Astrocyte (in vitro differentiated cells and primary cell): ENCODE measurements at places on chromosomes 4 and X.
A peak's percentile ranks its signal among the peaks of the same experiment; 100 is the strongest.

GRCh38 chr4:1044469-1045192, 33.2 kb downstream of the FGFRL1 start:
- DNase-seq = no peak

- DNase-seq = no peak
Observed at GRCh38 chr4:100582146-100582545, 64.3 kb upstream of the EMCN start.

- no peak for DNase-seq
Observed at GRCh38 chr4:84028340-84028739, 470.8 kb downstream of the NKX6-1 start.

GRCh38 chrX:9148615-9149399, 114.9 kb upstream of the FAM9B start:
- DNase-seq = peak; percentile 59

GRCh38 chr4:159410076-159410777, 307.3 kb downstream of the RAPGEF2 start:
- DNase-seq = peak; percentile 73

GRCh38 chr4:158282252-158282651, 72.0 kb downstream of the TMEM144 start:
- no peak for DNase-seq

- DNase-seq = peak; percentile 97
Observed at GRCh38 chrX:2385224-2385623, 115.6 kb downstream of the DHRSX start.

DNA sequence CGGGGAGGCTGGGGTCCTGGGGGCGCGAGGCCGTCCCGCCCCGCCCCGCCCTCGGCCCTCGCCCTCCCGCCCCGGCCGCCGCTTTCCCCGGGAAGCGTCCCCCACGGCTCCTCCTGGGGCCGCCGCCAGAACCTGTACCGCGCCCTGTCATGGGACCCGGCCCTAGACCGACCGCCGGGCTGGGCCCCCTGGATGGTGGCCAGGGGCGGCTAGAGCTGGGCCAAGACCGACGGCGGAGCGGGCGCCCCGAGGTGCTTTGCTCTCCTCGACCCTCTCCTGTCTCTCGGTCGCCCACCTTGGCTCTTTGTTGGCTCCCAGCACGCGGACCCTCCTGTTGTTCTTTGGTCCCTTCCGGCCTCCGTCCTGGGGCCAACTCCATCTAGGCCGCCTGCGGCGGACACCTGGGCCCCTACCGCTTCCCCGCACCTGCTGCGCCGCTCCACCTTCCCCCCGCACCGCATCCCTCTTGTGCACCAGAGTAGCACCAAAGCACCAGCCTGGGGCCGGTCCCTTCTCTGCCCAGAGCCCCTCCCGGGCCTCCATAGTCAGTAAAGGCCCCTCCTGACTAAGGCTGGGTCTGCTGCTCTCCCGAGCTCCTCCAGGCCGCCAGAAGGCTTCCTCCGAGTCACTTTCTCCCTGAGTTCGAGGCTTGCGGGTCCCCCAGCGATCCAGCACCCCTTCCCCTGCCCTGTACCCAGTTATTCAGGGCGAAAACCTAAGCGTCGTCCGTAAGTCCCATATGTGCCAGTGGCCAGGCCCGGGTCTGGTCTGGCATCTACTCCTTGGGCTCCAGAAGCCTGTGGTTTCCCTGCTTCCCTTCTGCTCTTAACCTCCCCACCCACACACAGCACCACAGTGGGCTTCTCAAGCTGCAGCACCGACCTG, 587 bp downstream of the TACC3 start:
- DNase-seq = no peak

DNA sequence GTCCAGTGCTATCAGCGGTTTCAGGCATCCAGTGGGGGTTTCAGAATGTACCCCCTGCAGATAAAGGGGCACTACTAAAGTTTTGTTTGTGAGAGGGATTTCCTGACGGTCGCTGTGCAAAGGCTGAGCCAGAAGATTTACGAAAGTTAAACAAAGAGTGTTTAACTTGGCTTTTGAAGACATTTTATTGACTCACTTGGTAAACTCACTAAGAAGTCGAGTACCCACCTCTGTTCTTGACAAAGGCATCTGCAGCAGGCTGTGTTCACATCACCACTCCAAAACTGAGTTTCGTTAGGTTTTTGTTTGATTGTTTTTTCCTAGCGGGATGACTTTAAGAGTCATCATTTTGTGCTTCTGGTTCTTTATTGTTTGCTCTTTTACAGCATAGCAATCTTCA, 143.9 kb upstream of the TBL1X start:
- peak; percentile 45 for DNase-seq

DNA sequence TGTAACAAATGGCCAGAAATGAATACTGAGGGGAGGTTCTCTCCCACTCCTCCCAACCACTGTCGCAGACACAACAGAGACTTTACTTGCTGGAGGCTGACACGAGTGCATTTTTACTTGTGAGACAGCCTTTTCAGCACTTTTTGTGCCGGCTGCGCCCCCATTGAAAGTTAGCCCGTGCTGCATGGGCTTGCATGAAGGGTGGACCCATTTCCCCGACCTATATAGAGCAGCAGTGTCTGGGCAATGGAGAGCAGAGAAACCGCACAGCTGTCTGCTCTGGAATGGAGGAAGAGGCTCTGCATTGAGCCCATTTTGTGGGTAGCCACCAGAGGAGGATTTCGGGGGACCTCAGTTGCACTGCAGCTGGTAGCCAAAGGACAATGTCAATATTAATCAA, 208.8 kb downstream of the UGT8 start:
- DNase-seq = no peak

DNA sequence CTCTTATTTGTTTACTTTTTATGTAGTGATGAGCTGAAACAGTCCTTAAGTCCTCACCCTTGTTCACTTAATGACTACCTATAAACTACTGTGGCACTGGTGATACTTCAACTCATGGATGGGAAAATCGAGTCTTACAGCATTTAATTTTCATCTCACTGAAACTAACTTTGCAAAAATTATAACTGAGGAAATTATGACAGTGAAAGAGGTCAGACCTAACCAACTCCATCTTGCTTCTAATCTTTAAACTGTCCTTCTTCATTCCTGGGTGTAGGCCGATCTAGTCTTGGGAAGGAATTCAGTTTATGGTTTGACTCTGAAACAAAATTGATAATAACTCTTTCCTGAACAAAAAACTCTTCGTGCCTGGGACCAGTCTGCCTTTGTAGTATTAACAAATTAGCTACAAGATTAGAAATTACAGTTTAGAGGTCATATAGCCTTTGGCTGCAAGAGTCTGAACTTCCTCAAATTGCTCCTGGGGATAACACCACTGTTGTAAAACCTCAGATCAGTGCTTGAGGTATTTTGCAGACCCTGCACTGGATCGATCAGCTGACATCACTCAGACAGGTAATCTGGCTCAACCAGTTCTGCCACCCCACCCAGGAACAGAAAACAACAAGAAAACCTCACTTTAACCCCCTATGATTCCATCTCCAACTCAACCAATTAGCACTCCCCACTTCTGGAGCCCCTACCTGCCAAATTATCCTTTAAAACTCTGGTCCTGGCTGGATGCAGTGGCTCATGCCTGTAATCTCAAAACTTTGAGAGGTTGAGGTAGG, 995.7 kb upstream of the PRKX start:
- DNase-seq = no peak

GRCh38 chrX:131783555-131784308, 239.4 kb upstream of the STK26 start:
- DNase-seq = peak; percentile 64

DNA sequence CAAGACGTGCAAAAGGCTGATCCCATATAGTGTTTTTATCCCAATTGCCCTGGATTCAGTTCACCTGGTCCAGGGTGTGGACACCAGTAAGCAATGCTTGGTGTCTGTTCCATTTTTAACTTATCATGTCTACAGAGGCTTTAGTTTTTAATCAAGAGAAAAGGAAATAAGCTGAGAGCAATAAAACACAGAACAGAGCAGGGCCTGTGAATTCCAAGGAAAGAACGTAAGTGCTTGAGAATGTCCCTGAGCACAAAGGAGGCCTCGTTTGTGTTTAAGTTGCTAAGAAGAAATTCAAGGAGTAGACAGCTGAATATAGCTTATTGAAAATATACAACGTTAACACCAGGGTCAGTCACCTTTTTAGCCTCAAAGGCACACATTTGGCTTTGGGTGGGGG, 191.3 kb downstream of the GPC3 start:
- DNase-seq = no peak

DNA sequence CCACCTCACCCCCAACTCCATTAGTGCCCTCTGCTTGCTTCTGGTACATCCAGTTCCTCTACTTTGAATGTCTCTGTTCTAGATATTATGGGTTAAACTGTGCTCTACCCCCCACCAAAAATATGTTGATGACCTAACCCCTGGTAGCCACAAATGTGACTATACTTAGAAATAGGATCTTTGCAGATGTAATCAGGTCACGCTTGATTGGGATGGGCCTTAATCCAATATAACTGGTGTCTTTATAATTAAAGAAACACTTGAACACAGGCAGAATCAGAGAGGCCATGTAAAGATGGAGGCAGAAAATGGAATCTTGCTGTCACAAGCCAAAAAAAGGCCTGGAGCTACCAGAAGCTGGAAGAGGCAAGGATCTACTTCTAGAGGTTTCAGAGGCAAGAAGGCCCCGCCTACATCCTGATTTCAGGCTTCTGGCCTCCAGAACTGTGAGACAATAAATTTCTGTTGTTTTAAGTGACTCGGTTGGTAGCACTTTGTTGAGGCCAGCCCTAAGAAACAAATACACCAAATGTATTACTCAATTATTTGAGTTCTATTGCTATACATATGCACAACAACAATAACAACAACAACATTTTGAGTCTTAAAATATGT, 220.0 kb downstream of the PPP3CA start:
- no peak for DNase-seq

- DNase-seq = no peak
Observed at GRCh38 chr4:100372432-100372831, 145.4 kb downstream of the EMCN start.

DNA sequence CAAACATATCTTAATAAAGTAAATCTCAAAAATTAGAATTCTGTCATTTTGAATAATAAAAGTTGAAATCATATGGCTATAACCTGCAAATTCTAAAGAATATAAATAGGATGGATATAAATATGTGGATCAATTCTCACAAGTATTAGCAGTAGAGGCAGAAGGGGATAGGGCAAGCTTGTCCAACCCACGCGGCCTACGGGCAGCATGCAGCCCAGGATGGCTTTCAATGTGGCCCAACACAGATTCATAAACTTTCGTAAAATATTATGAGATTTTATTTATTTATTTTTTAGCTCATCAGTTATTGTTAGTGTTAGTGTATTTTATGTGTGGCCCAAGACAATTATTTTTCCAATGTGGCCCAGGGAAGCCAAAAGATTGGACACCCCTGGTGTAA, 41.4 kb downstream of the PPA2 start:
- no peak for DNase-seq

DNA sequence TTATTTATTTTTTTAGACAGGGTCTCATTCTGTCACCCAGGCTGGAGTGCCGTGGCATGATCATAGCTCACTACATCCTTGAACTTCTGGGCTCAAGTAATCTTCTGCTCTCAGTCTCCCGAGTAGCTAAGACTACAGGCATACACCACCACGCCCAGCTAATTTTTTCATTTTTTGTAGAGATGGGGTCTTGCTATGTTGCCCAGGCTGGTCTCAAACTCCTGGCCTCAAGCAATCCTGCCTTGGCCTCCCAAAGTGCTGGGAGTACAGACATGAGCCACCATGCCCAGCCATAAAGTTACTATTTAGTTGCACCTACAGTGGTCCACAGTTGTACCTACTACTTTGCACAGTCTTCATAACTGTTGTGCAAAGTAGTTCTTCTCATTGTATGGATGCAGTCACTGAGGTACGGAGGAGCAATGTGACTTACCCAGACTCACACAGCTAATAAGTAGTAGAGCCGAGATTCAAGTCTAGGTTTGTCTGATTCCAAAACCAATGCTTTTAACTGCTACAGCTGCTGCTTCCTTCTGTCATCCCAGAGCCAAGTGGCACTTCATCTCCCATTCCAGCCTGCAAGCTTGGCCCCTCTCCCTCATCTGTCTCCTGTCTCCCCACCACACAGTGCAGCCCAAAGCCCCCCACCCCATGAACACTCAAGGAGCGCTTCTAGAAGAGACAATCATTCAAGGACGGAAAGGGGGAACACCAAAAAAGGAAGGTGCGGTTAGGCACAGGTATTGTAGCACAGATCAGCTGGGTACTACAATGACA, 24.0 kb upstream of the IQSEC2 start:
- DNase-seq = no peak

GRCh38 chrX:124406294-124407014, 60.1 kb downstream of the SH2D1A start:
- DNase-seq = peak; percentile 47

DNA sequence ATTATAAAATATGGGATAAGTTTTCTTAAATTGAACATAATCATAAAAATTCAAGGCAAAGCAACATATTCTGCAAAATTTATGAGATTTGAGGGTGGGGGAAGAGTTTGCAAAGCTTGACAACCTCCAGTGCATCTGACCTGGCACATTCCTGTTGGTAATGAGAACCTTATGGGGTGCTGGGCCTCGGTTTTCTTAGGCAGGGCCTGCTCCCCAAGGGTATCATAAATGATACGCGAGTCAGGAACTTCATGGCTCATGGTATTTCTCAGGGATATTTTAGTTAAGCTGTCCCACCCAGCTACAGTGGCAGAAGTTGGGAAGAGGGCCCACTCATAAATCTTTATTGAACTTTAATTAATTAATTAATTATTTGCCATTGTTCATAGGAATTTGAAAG, 13.2 kb downstream of the AFF2 start:
- no peak for DNase-seq

DNA sequence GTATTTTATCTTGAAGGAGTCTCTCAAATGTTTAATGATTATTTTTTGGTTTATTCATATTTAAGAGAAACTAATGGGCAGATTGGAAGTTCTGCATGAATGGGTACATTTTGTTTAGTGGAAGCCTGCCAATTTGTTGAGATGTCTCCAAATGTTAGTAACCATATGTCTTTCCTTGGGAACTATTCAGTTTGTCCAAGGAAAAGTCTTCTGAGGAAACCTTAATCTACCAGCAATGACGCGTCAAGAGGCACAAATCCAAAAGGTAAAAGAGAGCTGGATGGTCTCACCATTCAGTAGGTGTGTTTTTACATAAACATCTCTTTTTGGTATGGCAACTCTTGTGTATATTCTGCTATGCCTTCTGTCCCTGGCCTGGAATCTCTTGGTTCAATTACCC, 37.4 kb upstream of the NDST3 start:
- no peak for DNase-seq

DNA sequence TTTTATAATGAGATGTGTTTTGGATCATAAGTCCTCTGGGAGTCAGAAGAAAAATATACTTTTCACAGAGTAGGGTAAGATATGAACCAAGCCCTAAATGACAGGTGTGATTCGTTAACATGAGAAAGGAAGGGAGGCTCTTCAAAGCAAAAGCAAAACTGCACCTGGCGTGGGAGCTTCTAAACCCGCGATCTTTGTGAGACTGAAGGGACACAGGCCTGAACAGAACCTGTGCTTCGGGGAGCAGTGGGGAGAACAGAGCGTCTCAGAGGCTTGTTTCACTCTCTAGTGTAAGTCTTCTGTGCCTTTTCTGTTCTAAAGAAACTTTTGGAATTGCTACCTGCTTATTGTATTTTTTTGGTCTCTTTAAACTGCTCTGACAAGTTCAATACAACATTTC, 30.2 kb upstream of the CYP4V2 start:
- DNase-seq = no peak
